ENCODE measurements at places on chromosomes 2 and 18.

DNA sequence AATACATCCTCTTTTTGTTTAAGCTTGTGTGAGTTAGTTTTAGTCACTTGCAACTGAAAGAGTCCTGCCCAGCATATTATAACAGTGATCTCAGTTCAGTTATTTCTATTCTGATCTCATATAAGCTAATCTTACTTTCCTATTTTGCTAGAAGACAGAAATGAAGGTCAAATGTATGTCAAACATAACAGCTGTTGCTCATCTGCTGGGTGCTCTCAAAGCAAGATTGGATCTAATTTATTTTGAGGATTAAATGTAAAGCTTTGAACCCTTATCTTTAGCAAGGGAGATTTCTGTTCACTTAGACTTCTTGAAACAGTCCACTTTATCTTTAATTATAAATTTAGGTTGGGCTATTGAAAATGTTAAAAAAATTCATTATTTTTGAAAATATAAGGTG lies 31.2 kb downstream of the CRYGD start:
- no peak for DNase-seq

DNA sequence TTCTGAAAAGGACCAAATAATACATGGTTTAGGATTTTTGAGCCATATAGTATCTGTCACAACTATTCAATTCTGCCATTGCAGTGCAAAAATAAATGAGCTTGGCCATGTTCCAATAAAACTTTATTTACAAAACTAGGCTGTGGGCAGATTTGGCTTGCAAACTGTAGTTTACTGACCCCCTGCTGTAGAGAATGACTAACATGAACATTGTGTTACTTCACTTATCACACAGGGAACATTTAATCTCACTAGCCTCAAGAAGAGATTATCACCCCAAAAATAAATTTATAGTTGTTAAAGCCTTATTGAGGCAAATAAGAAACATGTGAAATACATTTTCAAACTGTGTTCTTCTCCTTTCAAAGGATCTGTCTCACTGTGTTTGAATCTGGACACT lies 766.2 kb downstream of the MBD2 start:
- DNase-seq: no peak

- no peak for DNase-seq
Measured at GRCh38 chr18:68916734-68917133, 118.9 kb downstream of the CCDC102B start.

DNA sequence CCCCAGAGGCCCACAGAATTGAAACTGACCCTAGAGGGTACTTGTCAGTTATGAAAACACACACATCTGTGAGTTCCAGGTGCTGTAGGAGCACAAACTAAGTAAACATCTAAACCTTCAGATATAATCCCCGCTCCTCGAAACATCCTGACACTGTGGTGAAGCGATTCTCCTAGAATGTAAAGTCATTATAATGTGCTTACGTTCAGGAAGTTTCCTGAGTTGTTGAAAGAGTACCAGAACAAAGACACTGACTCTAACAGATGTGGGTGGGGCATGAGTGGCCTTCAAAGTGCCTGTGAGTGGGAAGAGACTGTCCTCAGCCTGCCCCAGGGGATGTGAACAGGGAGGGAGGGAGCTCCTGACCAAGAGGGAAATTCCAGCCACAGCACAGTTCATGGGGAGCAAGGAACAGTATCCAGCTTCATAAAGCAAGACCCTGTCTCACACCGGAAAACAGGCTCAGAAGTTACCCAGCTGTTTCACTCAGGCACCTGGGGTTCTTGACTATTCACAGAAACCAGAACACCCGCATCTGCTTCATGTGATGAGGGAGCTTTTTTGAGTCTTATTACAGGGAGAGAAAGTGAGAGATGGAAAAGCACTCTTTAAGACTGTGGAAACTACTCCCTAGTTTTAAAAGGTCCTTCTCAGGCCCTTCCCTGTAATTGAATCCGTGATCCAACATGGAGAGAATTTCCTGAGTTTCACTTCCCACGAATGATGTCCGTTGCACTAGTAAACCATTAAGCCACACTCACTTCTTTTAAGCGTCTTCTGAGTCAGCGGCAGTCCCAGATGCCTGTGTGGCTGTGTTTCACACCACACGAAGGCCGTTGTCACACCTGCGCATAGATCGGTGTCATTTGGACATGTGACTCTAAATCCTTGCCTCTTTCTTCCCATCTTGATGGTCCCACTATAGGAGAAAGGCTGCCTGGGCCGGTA lies 88.6 kb upstream of the EML6 start:
- DNase-seq: no peak

DNA sequence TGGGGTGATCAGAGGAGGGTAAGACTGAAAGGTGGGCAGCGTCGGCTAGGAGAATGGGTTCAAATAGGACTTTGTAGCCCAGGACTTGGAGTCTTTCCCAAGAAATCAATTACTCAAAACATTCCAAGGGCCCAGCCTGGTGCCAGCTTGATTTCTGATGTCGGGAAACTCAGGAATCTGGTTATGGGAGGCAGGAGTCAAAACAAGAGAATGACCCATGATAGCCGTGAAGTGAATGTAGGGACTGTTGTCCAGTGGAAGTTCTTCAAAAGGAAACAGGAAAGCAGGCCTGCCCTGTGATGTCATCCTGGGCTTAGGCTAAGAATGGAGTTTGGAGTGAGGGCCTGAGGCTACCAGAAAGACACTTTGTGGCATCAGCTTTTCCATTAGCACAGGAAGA lies 67.4 kb upstream of the SLC14A2 start:
- DNase-seq: no peak

- no peak for DNase-seq
Measured at GRCh38 chr2:48113767-48114166, 207.5 kb upstream of the FBXO11 start.

DNA sequence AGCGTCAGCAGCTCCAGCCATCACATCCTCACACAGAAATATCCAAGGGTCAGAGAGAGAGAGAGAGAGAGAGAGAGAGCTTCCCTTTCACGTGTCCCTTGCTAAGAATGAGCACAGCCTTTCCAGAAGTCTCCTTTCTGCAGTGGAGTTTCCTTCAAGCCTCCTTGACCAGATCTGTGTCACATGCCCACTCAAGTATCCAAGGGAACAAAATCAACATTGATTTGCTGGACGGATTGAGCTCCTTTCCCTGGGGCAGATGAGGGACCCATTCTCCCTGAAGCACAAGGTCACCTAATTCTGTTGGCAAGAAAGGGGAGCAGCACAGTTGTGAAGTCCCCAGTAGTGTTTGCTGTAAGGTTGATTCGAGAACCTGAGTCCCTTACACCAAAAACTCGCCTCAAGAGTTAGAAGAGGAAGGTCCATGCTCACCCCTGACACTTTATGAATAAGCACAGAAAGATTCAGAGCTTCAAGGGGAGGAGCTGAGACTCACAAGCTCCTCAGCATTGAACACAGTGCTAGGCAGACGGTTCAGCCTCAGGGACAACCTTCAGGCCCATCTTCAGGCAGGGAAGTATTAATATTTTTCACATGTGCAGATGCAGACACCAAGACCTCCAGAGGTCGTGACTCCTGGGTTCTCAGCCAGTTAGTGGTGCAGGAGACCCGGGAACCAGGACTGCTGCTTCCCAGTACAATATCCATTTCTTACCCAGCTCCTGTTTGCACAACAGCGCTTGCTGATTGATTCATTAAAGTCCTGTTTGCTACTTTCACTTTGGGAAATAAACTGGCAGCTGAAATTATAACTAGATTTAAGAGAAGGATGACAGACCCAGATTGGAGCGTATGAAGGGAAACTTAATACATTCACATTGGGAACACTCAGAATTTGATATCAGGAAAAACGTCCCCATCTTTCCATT lies 38.2 kb upstream of the MARCO start:
- no peak for DNase-seq

DNA sequence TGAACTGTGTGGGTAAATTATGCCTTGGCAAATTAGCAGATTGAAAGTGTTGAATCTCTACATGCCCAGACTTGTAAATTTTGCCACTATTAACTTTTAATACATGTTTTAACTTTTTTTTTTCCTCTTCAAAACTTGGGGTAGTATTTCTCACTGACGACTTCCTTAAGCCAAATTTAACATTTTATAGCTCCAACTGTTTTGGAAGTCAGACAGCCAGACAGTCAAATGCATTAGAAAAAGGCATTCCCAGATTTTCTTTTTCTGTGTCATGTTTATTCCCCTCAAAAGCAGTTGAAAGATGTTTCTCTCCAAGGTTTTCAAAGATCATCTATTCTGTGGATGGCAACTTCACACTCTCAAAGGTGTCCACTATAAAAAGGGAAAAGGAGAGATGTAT lies 226.8 kb upstream of the FN1 start:
- DNase-seq: no peak

DNA sequence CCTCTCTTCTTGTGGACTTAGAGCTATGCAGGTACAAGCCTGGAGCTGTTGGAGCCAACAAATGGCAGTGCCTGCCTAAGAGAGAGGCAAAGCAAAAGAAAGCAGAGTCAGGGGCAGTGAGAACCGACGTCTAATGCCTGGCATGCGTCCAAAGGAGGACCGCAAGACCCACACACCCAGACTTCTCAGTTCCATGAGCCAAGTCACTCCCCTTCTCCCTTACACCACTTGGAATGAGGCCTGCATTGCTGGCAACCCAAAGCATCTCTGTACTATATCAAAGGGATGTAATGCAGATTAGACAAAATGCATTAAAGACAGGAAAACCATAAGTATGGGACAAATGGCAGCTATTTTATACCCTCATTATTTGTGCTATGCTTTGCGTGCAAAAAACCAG lies 49.9 kb upstream of the RNU4ATAC start:
- DNase-seq: no peak

DNA sequence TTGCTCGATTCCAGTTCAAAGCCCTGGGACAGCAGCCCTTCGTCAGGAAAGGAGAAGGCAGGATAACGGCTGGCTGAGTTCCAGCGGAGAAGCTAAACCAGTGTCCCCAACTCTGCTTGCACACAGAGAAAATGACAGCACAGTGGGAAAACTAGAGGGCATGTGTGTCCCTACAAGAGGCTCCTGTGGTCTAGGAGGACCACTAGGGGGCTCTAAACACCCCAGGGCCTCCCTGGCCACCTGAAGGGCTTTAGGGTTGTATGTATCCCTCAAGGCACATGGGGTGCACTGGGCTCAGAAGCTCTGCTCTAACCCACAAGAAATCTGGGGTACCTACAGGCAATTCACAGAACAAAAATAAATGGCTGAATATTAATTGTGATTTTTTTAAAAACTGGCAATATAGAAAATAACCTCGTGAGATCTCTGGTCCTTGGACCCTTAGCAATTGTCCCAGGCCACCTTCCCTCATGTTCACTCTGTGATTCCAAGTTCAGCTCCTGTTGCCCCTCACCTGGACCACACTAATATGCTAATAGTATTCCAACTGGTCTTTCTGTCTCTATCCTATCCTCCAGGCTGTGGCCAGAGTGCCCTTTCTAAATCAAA lies 17.5 kb downstream of the STAT1 start:
- DNase-seq: no peak

- no peak for DNase-seq
Measured at GRCh38 chr2:100222844-100223243, 80.5 kb upstream of the AFF3 start.

GRCh38 chr2:141513853-141514252 lies 617.0 kb downstream of the LRP1B start:
- DNase-seq: no peak

- no peak for DNase-seq
Measured at GRCh38 chr2:54750040-54750439, 26.6 kb downstream of the EML6 start.

- DNase-seq: no peak
Measured at GRCh38 chr18:28961669-28962228, 784.8 kb upstream of the CDH2 start.

DNA sequence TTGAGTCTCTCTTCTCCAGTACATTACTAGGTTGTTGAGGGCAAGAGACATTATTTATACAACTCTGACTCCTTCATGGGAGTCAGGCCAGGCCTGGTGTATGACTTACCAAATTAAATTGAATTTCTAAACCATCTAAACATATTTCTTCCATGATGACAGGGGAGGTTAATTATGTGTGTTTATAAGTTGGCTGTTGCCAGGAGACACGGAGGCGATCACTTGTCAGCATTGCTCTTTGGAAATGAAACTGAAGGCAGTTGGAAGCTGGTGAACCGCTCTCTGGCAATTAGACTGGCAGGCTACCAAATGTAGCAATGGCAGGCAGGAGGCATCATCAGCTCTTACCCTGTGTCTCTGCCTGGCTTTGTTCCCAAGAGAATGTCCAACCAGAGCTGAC lies 241.4 kb downstream of the KCNS3 start:
- no peak for DNase-seq

- DNase-seq: no peak
Measured at GRCh38 chr2:142603759-142604158, 273.7 kb upstream of the KYNU start.

DNA sequence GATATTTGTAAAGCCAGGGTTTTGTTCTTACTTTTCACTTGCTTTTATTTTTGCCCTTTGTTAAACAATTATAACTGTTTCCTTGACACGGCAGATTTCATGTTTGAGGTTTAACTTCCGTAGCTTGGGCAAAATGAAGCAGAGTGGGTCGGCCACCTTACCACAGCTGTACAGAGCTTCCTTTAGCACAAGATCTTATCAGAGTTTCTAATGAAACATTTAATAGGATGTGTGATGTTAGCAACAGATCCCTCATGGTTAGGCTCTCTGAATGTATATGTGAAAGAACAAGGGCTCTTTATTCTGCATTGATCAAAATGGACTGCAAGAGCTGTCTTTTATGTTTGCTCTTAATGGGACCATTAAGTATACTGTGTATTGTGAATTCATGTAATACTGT lies 22.3 kb downstream of the RNF125 start:
- DNase-seq: peak; percentile 13
